Activated T-cell treated with anti-CD3 and anti-CD28 coated beads, Interleukin-2, amount 50 U/mL, for 48 hours (primary cell): ENCODE measurements at places on chromosomes 6 and 20.

- DNase-seq = no peak
Measured at GRCh38 chr6:119781365-119781764, 431.8 kb upstream of the MAN1A1 start.

DNA sequence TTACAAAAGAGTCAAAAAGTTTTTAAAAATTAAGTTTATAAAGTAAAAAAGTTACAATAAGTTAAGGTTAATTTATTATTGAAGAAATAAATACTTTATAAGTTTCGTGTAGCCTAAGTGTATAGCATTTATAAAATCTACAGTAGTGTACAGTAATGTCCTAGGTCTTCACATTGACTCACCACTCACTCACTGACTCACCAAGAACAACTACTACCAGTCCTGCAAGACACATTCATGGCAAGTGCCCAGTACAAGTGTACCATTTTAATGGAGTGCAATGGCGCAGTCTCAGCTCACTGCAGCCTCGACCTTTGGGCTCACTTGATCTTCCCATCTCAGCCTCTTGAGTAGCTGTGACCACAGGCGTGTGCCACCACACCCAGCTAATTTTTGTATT is 128.2 kb downstream of the GPX5 start:
- DNase-seq = no peak

GRCh38 chr20:23205611-23206041 is 119.5 kb upstream of the CD93 start:
- DNase-seq = no peak

DNA sequence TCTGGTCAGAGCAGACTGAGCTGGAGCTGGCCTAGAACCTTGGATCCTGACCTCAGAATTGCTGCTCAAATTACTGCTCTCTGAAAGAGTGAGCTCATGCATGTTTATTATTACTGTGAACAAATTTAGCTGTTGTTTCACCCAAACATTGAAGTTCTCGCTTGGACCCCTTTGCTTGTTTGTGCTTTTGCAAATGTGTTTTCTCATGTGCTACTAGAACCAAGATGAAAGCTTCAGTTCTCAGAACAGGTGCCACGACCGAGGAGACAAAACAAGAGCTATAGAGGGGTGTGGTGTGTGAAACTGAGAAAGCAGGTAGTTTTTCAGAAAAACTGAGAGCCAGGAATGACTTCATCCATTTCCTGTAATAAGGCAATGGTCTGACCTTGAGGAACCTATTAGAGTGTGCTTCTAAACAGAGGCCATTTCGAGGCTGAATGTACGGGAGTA is 50.0 kb upstream of the ESR1 start:
- DNase-seq = no peak

GRCh38 chr6:99434702-99435530 is 9.8 kb upstream of the PNISR start:
- DNase-seq = no peak

DNA sequence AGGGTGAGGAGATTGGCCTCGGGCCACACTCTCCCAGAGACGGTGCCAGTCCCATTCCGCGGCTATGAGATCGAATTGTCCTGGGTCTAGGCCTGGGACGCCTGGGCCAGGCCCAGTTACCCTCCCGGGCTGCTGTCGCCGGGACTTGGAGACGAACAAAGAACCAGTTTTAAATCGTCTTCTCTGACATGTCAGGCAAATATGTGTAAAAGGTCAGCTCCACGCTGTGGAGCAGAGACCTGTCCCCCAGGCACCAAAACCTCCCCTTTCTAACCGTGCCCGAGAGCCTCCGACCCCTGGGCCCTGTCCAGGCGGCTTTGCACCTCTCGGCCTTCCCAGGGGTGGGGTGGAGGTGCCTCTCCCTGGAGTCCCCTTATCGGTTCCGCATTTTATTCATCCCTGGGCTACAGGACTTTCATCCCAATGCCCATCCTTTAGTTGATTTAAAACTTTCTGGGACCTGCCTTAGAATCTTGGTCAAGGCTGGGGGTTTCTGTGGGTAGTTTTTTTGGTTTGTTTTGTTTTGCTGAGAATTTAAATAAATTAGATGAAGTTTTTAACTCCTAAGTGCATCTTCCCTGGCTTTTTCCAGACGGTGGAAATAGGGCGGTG is 5.8 kb upstream of the TFAP2A start:
- DNase-seq = no peak

- no peak for DNase-seq
Measured at GRCh38 chr20:60815656-60816055, 436.4 kb upstream of the CDH4 start.

- DNase-seq = no peak
Measured at GRCh38 chr6:134419716-134420115, 101.8 kb upstream of the SGK1 start.

- no peak for DNase-seq
Measured at GRCh38 chr6:35052694-35053565, 88.2 kb downstream of the TCP11 start.

GRCh38 chr20:36812594-36813463 is 39.3 kb upstream of the DSN1 start:
- DNase-seq = no peak

- DNase-seq = no peak
Measured at GRCh38 chr6:132023490-132023889, 72.3 kb upstream of the CCN2 start.

GRCh38 chr6:132527791-132528190 is 10.3 kb upstream of the TAAR9 start:
- no peak for DNase-seq

- no peak for DNase-seq
Measured at GRCh38 chr20:47710665-47711045, 74.6 kb downstream of the SULF2 start.

DNA sequence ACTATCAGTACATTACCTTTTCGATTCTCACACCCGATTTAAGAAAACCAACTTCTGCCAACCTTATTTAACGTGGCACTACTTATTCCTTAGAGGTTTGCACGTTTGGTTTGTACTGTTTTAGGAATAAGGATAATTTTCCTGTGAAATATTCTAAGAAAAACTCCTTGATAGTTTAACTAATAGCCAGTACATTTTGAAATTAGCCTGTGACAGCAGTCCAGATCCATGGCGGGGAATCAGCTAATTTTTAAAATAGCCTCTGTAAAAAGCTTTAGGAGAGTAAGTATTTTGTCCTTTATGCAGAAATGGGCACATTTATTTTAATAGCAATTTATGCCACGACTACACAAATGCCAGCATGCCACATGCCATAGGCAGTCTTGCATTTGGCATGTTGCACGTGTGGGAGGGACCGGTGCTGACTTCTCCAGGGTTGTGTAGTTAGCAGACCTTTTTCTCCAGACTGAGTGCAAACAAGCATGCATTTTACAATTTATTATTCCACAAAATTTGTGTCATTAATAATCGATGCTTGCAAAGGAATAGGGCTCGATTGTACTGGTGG is 6.2 kb downstream of the FOXC1 start:
- no peak for DNase-seq

- peak; percentile 71 for DNase-seq
Measured at GRCh38 chr6:35804996-35805736, at the start of gene LHFPL5. LHFPL5 (plus strand) TSS chr6:35805352; CDS start chr6:35805671, 319 bp downstream.

- no peak for DNase-seq
Measured at GRCh38 chr6:19632786-19633185, 204.4 kb upstream of the ID4 start.

GRCh38 chr6:67541586-67541985 is 1093.5 kb upstream of the ADGRB3 start:
- DNase-seq = no peak

GRCh38 chr6:159061805-159062563 is 17.2 kb upstream of the TAGAP start:
- DNase-seq = no peak

DNA sequence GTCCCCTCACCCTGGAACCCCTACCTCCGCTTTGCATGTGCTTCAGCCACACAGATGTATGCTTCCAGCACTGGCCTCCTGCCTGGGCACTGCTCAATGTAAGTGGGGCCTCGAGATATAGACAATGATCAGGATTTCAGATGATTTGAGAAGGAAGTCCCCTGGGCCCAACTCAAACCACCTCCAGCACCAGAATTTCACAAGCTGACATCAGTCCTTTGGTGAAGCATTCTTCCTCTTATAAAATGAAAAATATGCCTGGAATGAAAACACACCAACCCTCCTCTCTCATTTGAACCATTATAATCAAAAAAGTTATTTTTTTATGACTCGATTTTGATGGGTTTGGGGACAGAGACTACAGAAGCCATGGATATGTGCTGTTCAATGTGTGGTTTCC is 48.5 kb downstream of the BTBD3 start:
- no peak for DNase-seq

DNA sequence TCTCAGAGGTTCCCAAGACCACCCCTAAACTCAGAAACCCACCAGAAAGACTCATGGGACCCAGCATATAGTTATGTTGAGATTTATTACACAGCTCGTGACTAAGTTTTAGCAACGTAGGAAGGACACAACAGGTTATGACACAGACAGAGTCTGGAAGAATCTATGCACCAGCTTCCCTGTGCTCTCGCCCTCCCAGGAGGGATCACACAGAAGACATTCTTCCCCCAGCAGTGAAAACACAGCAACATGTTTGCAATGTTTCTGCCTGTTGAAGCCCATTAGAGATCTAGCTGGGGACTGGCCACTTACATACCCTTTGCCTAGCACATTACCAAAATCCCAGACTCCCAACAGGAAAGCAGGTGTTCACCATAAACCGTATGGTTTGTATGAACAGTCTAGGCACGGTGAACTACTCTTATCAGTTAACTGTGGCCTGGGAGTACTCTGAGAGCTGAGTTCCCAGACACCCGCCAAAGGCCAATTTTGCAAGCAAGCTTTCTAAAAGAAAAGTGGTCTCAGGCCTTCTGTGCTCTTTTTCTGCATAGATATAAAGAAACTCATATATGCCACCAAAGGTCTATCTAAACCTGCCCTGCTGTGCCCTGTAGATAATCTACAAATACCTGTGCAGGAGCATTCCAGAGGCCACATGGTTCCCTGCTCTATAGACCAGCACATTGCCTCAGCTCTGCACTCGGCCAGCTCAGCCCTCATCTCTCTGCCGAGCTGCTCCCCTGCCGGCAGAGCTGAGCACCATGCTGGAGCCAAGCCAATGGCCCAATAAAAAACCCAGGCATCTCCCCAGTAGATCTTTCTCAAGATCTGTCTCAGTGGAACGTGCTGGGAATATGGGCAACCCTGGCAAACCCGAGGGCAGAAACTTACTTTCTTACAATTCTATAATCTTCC is 69.6 kb upstream of the SMIM28 start:
- DNase-seq = no peak
